LoVo (cell line): ENCODE measurements at places on chromosomes 1 and 21.
A peak's percentile ranks its signal among the peaks of the same experiment; 100 is the strongest.

DNA sequence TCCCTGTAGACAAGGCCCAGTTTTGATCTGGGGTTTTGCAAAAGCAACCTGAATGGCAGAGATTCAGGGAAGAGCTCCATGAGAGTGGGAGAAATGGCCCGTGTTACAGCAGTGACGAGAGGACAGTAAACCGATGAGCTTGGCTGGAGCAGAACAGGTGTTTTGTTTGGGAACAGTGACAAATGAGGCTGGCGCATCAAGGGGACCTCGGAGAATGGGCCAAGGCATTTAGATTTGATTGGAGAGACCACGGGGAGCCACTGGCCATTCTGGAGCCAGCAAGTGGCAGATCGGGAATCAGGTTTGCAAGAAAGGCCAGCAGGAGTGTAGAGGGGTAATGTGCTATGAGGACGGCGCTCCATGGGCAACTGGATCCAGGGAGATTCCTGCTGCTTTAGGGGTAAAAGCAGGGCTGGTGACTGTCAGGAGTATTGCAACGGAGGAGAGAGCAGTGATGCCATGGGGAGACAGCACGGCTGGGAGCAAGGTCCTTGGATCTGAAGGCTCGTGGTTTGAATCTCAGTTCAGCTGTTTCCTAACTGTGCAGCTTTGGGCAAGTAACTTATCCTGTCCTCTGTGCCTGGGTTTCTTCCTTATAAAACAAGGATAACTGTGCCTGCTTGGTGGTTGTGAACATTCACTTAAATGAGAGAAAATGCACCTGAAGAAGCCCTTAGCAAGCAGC lies 9.9 kb upstream of the KLHDC7A start:
- no peak for DNase-seq

DNA sequence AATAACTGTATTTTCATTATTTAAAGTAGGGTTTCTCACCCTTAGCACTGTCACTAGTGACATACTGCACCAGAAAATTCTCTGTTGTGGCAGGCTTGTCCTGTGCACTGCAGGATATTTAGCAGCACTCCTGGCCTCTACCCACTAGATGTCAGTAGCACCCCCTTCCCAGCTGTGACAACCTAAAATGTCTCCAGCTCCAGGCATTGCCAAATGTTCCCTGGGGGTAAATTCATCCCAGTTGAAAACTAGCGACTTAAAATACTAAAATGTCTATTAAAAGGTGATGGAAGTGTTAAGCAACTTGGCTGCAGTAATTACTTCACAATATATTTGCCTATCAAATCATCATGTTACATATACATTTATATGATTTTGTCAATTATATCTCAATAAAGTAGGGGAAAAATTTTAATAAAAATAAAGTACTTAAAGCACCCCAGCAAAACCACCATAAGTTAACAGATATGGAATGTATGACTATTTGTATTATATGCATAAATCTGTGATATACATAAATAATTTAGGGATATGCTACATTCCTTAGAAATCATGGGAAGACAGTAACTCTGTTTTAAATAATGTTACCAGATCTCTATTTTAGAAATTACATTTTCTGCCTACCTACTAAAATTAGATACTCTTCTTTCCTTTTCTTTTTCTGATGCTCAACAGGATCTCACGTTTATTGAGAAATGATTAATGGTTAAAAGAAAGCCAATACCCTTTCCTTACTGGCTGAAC lies 74.6 kb downstream of the ARID4B start:
- peak; percentile 53 for DNase-seq

- no peak for DNase-seq
Measured at GRCh38 chr1:56715156-56715555, 70.0 kb downstream of the PRKAA2 start.

DNA sequence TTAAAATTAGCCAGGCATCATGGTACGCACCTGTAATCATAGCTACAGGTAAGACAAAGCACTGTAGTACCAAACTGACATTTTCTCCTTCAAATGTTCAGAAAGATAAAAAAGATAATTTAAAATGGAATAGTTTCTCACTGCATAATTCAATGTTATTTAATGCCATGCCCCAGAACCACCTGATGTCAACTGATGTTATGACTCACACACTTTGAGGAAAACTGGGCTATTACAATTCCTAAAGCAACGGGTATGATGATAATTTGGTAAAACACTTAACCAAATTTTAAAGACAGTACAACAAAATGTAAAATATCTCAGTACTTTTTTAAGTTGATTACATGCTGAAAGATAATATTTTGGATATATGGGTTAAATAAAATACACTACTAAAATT lies 22.9 kb upstream of the PLEKHO1 start:
- no peak for DNase-seq

- no peak for DNase-seq
Measured at GRCh38 chr1:162846256-162847212, 14.4 kb downstream of the CCDC190 start.

- DNase-seq: no peak
Measured at GRCh38 chr1:180112984-180113647, 41.6 kb upstream of the QSOX1 start.

GRCh38 chr1:65001231-65001792 lies 35.0 kb upstream of the JAK1 start:
- no peak for DNase-seq

DNA sequence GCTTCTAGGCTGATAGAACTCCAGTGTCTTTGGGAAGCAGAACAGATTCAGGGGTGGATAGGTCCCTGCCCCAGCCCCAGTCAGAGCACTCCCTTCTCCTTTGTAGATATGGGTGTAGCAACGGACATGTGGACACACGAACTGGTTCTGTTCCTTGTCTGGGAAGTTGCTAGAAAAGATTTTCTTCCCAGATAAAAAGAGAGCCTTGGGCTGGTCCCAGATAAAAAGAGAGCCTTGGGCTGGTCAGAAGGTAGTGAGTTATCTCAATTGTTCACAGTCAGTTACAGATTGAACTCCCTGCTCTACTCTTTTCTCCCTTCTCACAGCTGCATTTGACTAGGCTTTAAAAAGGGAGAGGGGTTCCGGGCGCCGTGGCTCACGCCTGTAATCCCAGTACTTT lies 7.4 kb upstream of the EFNA1 start:
- DNase-seq: no peak

- DNase-seq: no peak
Measured at GRCh38 chr1:214604523-214604922, 1.5 kb downstream of the CENPF start.

GRCh38 chr21:36754241-36754898 lies 55.5 kb downstream of the SIM2 start:
- no peak for DNase-seq

- DNase-seq: no peak
Measured at GRCh38 chr1:2290595-2291510, 62.7 kb downstream of the SKI start.

GRCh38 chr1:186643614-186644013 lies 36.6 kb downstream of the PTGS2 start:
- DNase-seq: no peak

- DNase-seq: no peak
Measured at GRCh38 chr1:154860156-154860870, 9.8 kb downstream of the KCNN3 start.

DNA sequence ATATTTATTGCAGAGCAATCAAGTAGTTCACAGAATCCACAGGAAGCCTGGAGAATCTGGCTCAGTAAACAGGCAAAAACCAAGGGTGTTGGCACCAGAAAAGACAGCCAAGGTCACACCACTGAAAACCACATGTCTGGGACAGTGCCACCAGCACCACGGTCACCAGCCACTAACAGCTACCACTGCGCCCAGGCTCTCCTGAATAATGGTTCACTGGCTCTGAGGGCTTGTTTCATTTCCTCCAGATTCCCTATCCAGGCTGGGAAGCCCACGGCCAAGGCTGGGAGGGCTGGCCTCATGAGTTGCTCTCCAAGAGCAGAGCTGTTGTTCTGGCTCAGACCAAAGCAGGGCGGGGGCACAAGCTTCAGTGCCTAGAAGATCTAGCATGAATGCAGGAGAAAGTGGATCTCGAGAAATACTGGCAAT lies 54.5 kb upstream of the PTGFRN start:
- DNase-seq: peak; percentile 22

DNA sequence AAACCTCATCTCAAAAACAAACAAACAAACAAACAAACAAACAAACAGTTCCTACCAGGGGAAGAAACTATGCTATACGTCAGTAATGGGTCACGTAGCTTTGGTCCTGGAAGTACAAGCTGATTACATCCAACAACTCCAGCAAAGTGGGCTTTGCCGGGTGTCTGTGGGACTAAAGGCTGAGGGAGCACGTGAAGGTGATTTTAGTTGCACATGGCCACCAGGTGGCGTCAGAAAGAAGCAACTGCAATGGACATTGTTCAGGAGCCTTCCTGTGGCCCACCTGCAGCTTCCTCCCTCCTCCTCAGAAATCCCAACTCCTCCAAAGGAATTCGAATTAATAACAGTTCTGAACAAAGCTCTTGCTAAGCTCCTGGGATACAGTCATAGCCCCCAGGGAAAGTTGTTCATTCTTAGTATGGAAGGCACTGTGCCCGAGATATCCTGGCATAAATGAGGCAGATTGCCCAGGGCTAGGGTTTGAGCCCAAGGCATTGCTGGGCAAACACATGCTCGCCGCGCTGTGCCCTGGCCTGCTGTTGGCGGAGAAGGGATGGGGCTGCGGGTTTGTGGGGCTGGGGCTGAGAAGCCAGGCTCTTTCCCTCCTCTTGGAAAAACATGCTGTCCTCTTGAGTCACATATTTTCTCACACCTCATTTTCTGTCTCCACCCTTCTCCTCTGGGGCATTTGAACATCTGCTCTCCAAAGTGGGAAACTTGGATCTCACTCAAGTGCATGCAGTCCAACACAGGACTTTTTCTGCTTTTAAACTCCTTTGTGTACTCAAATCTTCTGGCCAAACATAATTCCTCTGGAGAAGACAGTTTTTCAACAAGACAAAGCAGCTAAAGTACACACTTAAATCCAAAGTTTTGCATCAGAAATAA lies 28.6 kb downstream of the AKNAD1 start:
- peak; percentile 83 for DNase-seq

DNA sequence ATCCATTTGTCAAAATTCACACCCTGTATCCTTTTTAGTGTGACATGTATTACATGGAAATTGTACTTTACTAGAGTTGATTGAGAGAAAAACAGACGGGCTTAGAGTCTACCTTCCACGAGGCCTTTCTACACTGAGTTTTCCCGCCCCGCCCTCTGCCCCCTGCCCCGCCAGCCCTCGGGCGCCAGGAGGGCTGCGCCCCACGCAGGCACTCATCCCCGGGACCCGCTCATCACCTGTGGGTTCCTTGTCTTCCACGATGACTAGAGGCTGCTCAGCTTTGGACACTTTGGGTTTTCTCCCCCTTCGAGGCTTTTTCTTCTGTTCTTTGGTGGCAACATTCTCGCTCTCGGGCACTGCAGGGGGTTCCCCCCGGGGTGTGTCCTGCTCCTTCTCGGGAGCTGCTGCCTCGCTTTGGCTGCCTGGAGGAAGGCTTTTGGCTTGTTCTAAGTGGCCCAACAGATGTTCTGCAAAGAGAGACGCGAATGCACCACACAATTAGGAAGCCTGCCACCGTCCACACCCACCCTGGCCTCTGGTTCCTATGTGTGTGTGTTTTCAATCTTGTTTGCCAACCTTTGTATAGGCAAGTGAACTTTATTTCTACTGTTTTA lies 39.6 kb downstream of the PRDM15 start:
- DNase-seq: no peak

DNA sequence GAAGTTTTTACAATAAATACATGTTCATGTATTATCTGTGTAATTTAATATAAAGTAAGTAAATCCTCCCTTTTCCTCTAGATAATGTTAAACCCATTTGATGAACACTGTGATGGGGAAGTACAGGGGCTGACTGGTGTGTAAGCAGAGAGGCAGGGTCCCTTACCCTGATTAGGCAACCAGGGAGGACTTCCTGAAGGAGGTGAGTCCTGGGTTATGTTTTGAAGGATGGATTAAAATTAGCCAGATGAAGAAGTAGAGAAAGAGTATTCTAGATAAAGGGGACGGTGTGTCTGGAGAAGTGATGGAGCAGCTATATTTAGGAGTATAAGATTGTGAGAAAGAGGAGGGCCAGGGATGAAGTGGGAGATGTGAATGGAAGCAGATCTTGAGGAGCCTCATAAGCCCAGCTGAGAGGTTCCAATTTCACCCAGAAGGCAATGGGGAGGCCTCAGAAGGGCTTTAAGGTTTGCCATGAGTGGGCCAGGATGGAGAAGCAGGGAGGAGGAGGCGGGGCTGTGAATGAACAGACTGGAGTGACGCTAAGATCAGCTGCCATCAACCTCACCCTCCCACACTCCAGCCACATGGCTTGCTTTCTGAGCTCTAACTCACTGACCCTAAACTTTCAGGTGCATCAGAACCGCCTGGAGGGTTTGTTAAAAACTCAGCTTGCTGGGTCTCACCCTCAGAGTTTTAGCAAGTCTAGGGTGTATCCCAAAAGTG lies 30.9 kb upstream of the ID3 start:
- no peak for DNase-seq
